ENCODE measurements at places on chromosomes 13 and 19.

DNA sequence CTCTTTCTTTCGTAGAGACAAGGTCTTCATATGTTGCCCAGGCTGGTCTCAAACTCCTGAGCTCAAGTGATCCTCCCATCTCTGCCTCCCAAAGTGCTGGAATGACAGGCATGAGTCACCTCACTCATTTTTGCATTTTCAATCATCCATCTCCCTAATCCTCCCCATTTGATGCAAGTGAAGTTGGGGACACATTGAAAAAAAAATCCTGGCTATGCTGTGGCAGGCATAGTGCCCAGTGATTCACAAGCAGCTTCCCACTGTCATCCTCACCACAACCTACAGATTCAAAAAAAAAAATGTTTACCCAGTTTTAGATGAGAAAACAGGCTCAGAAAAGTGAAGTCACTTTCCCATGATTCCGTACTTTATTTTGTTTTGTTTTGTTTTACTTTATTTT lies 44.7 kb upstream of the USP29 start:
- DNase-seq, result no peak

DNA sequence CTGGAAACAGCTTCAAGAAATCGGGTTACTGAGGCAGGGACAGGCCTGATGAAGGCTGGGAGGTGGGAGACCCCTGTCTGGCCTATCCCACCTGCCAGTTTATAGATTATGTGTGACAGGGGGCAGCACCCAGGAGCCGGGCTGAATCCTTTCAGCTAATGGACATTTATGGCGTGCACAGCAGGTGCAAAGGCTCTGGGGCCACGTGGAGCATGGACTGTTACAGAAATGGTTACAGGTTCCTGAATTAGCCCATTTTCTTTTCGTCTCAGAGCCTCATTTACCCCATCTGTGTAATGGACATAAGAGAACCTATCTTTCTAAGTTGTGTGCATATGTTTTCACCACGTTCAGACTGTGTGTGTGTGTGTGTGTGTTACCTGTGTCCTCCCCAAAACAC lies 34.4 kb upstream of the TNFAIP8L1 start:
- DNase-seq, result no peak

DNA sequence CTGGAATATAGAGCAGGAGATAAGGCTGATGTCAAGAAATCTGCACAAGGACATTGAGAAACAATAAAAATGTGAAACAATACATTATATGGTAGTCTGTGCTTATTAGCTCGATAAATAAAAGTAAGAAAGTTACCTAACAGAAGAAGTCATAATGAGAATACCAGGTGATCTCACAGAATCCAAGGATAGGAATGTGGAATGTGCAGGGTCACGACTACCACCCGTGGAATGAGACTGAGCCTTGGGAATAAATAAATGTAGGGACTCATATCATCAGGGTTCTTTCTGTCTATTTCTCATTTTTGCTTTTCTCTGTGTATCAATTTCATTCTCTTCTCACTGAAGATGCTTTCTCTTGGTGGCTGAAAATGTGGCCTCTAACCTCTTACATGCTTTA lies 26.0 kb upstream of the KBTBD7 start:
- DNase-seq, result no peak

DNA sequence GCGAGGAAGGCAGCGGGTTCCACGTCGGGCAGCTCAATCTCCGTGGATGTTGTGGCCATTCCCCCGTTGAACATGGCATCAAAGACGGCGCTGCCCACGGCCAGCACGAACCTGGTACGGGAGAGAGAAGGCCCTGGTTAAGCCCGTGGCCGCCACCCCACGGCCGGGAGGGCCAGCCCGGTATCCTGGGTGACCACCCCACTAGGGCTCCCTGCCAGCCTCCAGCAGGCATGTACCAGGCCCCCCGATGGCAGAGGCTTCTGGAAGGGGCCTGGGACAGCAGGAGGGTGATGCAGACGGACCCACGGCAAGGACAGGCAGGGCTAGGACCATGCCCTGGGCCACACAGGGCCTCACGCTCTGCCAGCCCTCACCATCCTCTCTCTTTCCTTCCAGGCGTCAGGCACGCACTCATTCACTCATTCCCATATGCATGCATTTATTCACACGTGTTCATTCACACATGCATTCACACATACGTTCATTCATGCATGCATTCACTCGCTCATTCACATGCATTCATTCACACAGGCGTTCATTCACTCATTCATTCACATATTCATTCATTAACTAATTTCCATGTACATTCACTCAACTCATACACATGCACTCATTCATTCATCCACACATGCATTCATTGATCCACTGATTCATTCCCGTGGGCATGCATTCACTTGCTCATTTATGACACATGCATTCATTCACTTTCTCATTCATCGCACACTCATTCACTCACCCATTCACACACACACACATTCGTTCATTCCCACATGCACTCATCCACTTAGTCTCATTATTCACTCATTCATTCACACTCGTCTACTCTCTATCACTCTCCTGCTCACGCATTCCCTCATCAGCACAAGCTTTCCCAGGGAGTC lies 17.9 kb downstream of the BTBD2 start:
- no peak for DNase-seq

DNA sequence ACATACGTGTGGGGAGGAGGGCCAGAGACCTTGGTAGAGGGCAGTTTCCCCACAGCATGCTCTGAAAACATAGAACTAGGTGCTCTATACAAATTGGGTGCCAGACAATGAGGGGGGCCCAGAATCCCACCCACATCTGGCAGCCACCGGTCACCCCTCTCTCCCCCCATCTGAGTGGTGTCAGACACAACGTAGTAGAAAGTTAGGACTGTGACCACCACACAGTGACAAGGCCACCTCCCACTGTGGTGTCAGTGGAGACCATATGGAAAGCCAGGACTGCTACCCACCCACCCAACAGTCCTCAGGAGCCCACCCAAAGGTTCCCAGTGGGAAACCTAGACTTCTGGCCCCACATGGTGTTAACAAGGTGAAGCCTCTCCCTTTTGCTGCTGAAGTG lies 2.1 kb upstream of the ATP4B start:
- no peak for DNase-seq

DNA sequence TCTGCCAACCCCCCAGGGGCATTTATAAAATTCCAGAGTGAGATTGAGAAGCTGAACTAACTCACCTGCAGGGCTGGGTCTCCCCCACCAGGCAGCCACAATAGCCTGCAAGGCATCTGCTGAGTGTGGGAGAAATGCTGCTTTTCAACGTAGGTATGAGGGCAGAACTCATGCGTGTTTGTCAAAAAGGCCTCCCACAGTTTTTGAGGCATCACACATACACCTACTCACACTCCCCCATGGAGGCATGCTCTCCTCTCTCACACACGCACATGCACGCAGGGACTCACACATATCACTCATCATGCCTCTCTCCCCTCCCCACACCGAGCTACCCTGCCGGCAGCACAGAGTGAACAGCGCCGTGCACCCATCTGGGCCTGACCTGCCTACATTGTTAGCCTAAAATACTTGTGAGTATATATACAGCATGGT lies 390.5 kb downstream of the FGF9 start:
- no peak for DNase-seq

- DNase-seq, result no peak
These were observed 388.7 kb upstream of the NBEA start for GRCh38 chr13:34553376-34553775.
